H9 (cell line): ENCODE measurements at places on chromosomes 12 and 14.

GRCh38 chr14:61927060-61927459 is 164.8 kb downstream of the SNAPC1 start:
- peaks cover 24% of the 10 kb centered on the region for H3K4me1 ChIP-seq
- H3K27ac ChIP-seq, result no peak overlapping the region
- no peaks in the 10 kb centered on the region for H3K27me3 ChIP-seq
- no peaks in the 10 kb centered on the region for H3K36me3 ChIP-seq
- no peak overlapping the region for H3K4me3 ChIP-seq

DNA sequence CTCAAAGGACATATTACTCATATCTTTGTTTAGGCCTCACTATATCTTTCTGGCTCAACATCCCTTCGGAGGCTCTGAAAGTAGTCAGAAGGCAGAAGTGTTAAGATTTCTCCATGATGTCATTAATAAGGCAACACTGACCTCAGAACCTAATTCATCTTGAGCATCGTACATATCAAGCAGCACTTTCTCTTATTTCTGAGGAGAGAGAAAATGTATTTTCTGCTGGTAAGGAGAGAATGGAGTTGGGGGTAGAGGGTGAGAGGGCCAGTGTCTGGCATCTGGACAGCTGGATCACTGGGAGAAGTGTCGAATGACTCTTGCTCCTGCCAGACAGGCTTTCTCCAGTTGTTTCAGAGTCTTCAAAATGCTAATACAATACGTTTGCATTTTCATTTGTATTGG is 213.2 kb upstream of the PRICKLE1 start:
- no peak overlapping the region for H3K4me3 ChIP-seq
- H3K4me1 ChIP-seq, result peaks cover 11% of the 10 kb centered on the region
- H3K27me3 ChIP-seq, result no peaks in the 10 kb centered on the region
- DNase-seq, result no peak
- no peaks in the 10 kb centered on the region for H3K36me3 ChIP-seq

DNA sequence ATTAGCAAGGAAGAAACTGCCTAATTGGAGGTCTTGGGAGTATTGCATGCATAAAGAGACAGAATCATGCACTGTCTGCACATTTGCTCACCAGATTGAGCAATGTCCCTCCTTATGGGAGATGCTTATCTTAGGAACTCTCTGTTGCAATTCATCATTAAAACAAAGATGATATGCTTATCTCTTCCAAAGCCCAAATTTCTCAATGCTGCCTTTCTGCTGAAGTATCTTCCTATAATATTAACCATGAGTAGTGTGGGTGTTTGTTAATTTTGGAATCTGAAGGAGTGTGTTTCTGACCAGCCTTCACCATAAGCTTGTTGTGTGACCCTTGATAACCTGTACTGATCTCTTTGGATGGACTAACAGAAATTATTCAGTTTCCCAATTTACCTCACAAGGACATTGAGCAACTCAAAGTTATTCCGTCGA is 1257.6 kb upstream of the FLRT2 start:
- H3K27ac ChIP-seq, result no peak overlapping the region
- no peaks in the 10 kb centered on the region for H3K4me1 ChIP-seq
- no peak for DNase-seq
- H3K4me3 ChIP-seq, result no peak overlapping the region

DNA sequence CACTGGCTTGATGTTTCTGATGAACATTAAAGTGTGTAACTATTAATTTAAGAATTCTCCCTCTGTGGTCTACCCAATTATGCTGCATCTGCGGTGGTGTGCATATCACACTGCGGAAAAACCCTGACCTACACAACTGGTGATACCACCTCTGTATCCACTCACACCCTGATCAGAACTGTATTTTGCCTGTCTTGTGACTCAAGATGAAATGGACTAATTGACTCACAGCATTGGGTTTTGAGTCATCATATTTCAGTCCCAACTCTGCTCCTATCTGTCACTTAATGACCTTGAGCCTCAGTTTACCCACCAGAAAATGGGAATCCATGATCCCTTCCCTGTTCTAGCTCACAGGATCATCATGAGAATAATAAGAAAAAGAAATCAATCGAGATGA is 65.6 kb downstream of the NUAK1 start:
- H3K27ac ChIP-seq, result no peak overlapping the region
- no peak overlapping the region for H3K4me3 ChIP-seq
- H3K27me3 ChIP-seq, result no peaks in the 10 kb centered on the region

DNA sequence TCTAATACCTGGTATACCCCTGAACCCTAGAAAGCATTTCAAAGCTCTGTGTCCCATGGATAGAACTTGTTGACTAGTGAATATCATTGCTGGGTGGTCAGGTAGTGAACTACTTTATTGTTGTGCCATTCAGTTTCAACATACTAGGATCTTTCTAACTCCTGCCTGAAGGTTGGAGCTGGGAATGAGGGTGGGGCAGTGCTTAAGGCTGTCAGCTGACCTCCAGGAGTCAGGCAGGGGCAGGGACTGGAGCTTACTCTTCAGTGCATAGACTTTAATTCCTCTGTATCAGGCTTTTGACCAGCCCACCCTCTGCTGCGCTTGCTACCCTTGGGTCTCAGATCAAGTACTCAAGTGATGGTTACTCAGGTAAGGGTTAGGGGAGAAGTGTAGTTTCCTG is 102.6 kb upstream of the RFX4 start:
- H3K27ac ChIP-seq, result no peak overlapping the region
- H3K4me1 ChIP-seq, result no peaks in the 10 kb centered on the region
- no peak overlapping the region for H3K4me3 ChIP-seq

DNA sequence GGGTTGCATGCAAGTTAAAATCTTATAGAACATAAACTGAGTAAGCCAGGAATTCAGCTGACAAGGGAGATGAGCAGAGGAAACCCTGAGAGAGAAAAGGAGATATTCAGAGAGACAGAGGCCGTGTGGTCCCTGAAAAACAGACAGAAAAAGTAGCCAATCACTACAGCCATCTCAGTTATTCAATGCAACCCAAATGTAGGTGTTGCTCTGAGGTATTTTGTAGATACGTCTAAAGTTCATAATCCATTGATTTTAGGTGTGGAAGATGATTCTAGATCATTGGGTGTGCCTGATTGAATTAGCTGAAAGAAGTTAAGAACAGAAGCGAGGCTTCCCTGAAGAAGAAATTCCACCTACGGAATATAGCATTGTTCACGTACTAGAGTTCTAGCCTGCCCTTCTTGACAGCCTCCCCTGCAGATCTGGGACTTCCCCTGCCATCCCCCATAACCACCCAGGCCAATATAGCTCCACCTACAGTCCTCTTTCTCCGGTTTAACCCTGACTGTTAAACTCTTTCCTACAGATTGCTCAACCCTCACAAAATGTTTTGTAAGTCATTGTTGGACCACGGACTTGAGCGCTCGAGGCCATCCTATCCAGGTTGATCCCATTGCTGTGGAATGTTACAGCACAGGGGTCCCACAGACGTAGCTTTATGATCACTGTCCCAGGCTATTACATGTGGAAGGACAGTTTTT is 21.7 kb downstream of the AICDA start:
- no peaks in the 10 kb centered on the region for H3K36me3 ChIP-seq
- H3K4me1 ChIP-seq, result no peaks in the 10 kb centered on the region
- H3K27me3 ChIP-seq, result no peaks in the 10 kb centered on the region
- no peak overlapping the region; the same call in 2 of the 3 replicates for H3K4me3 ChIP-seq

- H3K27me3 ChIP-seq, result no peaks in the 10 kb centered on the region
- H3K27ac ChIP-seq, result no peak overlapping the region
- H3K4me3 ChIP-seq, result no peak overlapping the region
- DNase-seq, result no peak
- no peaks in the 10 kb centered on the region; the same call in 1 of the 2 replicates for H3K4me1 ChIP-seq
- H3K36me3 ChIP-seq, result 0 out of 2 replicates have a peak, but pooled peaks cover 4% of the 10 kb centered on the region
These were observed 9.5 kb upstream of the CAPRIN2 start for GRCh38 chr12:30764251-30764650.

GRCh38 chr12:116313194-116313927 is 35.9 kb upstream of the MED13L start:
- no peak overlapping the region for H3K27ac ChIP-seq
- no peaks in the 10 kb centered on the region for H3K4me1 ChIP-seq
- H3K36me3 ChIP-seq, result peaks cover 3% of the 10 kb centered on the region; the same call in 2 of the 3 replicates
- no peaks in the 10 kb centered on the region for H3K27me3 ChIP-seq
- no peak overlapping the region for H3K4me3 ChIP-seq

DNA sequence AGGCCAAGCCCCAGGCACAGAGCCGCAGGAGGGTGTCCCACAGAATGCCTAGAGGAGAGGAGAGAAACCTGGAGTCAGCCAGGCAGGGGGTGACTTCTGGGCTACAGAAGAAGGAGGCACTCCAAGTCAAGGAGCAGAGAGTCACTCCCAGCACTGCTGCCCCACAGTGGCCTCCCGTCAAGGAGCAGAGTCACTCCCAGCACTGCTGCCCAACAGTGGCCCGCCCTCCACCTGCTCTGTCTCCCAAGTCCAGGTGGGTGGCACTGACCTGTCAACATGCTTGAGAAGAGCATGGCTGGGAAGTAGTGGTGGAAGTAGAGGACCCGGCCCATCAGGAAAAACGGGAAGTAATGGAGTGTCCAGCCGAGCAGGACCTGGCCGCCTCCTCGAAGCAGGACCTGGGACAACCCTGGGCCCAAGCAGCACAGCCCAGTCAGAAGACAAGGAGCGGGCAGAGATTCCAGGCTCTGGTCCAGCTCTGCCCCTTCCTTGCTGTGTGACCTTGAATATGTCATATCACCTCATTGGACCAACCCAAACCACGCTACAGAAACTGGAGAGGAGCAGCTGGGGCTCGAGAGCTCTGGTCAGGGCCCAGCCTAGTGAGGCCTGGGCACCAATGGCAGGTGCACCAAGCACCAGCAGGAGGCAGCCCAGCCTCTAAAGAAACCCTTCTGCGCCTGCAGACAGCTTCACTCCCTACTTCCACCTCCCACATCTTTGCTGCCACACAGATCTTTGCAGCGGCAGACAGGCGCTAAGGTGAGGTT is 7.6 kb upstream of the NGB start:
- H3K4me3 ChIP-seq, result no peak overlapping the region
- no peaks in the 10 kb centered on the region for H3K4me1 ChIP-seq
- H3K36me3 ChIP-seq, result peaks cover 17% of the 10 kb centered on the region
- H3K27me3 ChIP-seq, result no peaks in the 10 kb centered on the region
- no peak for DNase-seq
- H3K27ac ChIP-seq, result no peak overlapping the region

GRCh38 chr12:89351489-89352241 is 636 bp downstream of the DUSP6 start:
- DNase-seq, result no peak
- peaks cover 10% of the 10 kb centered on the region; the same call in 1 of the 2 replicates for H3K4me1 ChIP-seq
- H3K4me3 ChIP-seq, result peak overlapping the region; percentile 90
- peak overlapping the region; percentile 65 for H3K27ac ChIP-seq
- peaks cover 11% of the 10 kb centered on the region; the same call in 1 of the 2 replicates for H3K27me3 ChIP-seq

- no peak for DNase-seq
- H3K27ac ChIP-seq, result no peak overlapping the region
- H3K4me1 ChIP-seq, result no peaks in the 10 kb centered on the region; the same call in 1 of the 2 replicates
- H3K4me3 ChIP-seq, result no peak overlapping the region
- peaks cover 3% of the 10 kb centered on the region for H3K36me3 ChIP-seq
These were observed 15.6 kb downstream of the CNOT2 start for GRCh38 chr12:70258605-70259403.

GRCh38 chr14:96584199-96584906 is 82.2 kb downstream of the PAPOLA start:
- no peak overlapping the region for H3K4me3 ChIP-seq
- no peak overlapping the region for H3K27ac ChIP-seq
- peak; percentile 88 for DNase-seq
- H3K36me3 ChIP-seq, result no peaks in the 10 kb centered on the region
- no peaks in the 10 kb centered on the region for H3K27me3 ChIP-seq
